Ecto neural progenitor cell (in vitro differentiated cells): ENCODE measurements at places on chromosomes 4 and X.

DNA sequence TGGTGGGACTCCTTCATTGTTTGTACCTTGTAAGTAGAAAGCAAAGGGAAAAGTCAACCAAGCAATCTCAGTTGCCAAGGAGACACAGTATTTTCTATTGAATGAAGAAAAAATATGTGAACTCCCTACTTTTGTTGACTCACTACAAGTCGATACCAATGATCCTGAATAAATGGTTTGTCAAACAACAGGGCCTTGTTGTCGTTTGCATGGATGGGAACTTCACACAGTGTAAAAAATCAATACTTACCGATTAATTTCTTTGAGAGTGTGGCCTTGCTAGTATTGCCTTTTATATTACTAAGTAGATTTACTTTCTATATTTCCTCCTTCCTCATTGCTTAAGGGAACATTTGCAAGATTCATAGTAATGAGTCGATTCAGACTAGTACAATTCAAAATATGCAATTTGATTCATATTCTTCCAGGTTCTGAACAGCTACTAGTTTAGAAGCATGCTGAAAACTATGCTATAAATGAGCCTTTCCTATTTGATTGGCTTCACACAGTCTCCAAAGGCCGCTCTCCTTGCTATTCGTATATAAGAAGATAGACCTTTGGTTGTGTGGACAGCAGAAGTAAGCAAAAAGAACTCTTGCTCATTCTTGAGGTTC is 108.0 kb downstream of the ZNF330 start:
- no peak for DNase-seq

- no peak for DNase-seq
These were observed 170.6 kb downstream of the ZNF330 start for GRCh38 chr4:141391293-141391692.

GRCh38 chr4:183467246-183467645 is 22.8 kb downstream of the CDKN2AIP start:
- DNase-seq: no peak

GRCh38 chrX:106606571-106606970 is 5.2 kb upstream of the RADX start:
- no peak for DNase-seq

DNA sequence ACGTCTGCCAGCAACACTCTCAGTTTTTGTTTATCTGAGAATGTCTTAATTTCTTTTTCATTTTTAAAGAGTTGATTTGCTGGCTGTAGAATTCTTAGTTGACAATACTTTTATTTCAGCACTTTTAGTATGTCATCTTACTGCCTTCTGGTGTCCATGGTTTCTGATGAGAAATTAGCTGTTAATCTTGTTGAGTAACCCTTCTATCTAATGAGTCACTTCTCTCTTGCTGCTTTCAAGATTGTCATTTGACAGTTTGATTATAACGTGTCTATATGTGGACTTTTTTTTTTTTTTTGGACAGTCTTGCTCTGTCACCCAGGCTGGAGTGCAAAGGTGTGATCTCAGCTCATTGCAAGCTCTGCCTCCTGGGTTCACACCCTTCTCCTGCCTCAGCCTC is 24.0 kb upstream of the TMEM255A start:
- DNase-seq: no peak

GRCh38 chrX:129679901-129680300 is 25.1 kb upstream of the APLN start:
- no peak for DNase-seq

DNA sequence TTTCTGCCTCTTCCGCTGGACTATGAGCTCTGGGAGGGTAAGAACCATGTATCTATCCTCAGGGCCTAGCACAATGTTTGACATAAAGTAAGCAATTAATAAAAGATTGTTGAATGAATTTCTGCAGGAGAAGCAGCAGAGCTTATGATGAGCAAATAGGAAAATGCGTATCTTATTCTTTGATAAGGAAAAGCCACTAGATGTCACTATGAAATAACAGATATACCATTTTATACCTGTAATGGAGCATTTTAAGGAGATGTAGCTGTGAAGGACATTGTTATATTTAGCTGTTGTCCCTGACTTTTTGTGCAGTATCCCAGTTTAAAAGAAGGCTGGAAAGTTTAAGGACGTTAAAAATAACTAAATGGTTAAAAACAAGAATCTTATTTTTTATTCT is 147.2 kb upstream of the MBNL3 start:
- DNase-seq: no peak

GRCh38 chrX:3638280-3638873 is 75.1 kb downstream of the PRKX start:
- DNase-seq: peak; percentile 63
